ENCODE measurements at places on chromosomes 12 and 14.

GRCh38 chr12:80712866-80713265 is 3.8 kb upstream of the MYF5 start:
- no peak for DNase-seq

DNA sequence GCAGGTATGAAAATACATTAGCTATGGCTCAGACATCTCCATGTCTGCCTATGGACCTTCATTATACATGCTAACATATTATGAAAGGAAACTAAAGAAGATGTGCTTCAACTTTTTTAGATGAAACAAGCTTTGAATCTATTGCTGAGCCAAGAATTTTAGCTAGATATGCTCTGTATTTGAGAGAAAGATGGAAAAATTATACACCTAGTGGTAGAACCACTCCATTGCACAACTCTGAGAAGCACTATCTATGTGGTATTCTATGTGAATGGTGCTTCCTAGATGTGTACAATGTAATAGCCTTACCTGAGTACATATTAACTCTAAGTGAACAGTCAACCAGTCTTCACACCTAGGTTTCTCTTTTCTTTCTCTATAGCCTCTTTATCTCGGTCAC is 17.3 kb downstream of the EPYC start:
- DNase-seq, result no peak

DNA sequence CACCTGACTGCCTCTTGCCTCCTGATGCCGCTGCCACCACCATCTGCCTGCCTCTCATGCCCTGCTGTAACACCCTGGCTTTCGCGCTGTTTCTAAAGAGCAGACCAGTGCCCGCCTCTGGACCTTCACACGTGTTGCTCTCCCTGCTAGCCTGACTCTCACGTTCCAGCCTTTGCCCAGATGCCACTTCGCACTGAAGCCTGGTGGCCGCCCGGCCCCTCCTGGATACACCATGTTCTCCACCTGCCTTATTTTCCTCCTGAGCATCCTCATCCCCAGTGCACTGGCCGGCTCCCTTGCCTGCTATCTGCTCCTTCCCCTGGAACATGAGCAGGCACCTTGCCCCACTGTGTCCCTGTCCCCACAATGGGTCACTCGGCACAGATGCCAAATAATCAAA is 146.5 kb downstream of the PIWIL1 start:
- no peak for DNase-seq

- DNase-seq, result no peak
Measured at GRCh38 chr12:46908236-46908935, 82.6 kb upstream of the SLC38A4 start.

GRCh38 chr12:106189341-106189740 is 50.6 kb upstream of the NUAK1 start:
- DNase-seq, result no peak

GRCh38 chr12:108860443-108860842 is 3.1 kb upstream of the SSH1 start:
- DNase-seq, result no peak

- no peak for DNase-seq
Measured at GRCh38 chr12:52427083-52427482, 7.1 kb downstream of the KRT75 start.

GRCh38 chr14:21536418-21537089 is 10.4 kb upstream of the SALL2 start:
- no peak for DNase-seq
